Stimulated activated CD8-positive, alpha-beta memory T cell treated with anti-CD3 and anti-CD28 coated beads, Interleukin-7, amount 100 ng/mL, for 48 hours (primary cell): ENCODE measurements at places on chromosomes 11 and 22.

GRCh38 chr11:130645164-130645842, 196.9 kb downstream of the ADAMTS15 start:
- DNase-seq: no peak

DNA sequence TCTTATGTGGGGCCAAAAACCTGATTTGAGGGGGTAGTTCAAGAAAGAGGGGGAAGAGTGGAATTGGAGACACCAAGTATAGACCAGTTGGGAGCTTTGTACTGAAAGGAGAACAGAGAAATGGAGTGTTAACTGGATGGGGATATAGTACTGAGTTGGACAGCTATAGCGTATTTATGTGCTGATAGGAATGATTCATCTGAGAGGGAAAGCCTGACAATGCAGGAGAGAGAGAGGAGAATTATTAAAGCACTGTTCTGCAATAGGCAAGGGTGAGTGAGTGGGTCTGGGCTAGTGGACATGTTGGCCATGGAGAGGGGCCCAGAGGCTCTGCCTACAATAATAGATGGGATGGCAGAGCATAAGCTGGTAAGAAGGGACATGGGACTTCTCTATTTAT, 52.9 kb upstream of the PITPNB start:
- no peak for DNase-seq

- no peak for DNase-seq
Observed at GRCh38 chr22:45631841-45632238, 39.8 kb upstream of the ATXN10 start.

GRCh38 chr22:21972293-21972779, 10.3 kb downstream of the TOP3B start:
- no peak for DNase-seq

GRCh38 chr22:47067321-47067890, 305.0 kb downstream of the TBC1D22A start:
- DNase-seq: no peak

- DNase-seq: no peak
Observed at GRCh38 chr22:43726322-43726721, 85.8 kb downstream of the EFCAB6 start.

GRCh38 chr22:20141186-20142077, 9.4 kb downstream of the CCDC188 start:
- no peak for DNase-seq

GRCh38 chr11:95608093-95608492, 181.5 kb downstream of the FAM76B start:
- DNase-seq: no peak

GRCh38 chr11:3014057-3014938, 22.2 kb upstream of the NAP1L4 start:
- no peak for DNase-seq

DNA sequence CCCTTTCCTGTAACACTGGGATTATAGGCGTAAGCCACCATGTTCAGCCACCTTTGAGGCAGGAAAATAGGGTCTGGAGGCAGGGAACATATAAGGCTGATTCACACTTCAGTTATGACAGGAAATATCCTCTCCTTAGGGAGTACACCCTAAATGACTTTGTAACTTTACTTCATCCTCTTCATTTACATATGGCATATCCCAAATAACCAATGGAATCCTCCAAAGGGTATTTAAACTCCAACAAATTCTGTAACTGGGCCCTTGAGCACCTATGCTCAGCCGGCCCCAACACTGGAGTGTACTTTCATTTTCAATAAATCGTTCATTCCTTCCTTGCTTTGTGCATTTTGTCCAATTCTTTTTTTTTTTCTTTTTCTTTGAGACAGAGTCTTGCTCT, 1.6 kb upstream of the KAT5 start:
- no peak for DNase-seq

- DNase-seq: no peak
Observed at GRCh38 chr11:8008212-8008611, 21.1 kb downstream of the EIF3F start.

DNA sequence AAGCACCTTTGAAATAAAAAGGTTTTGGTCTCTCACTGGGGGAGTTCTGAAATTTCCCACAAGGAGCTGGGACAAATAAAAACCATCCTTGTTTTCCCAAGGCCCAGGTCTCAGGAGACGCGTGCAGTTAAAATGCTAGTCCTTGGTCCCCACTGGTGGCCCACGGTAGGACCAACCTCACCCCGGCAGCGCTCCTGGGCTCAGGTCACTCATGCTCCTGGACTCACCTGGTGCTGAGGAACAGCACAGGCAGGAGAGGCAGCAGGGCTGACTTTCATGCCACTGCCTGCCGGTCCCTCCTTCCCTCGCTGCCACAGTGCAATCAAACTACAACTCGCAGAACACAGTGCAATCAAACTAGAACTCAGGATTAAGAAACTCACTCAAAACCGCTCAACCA, 356.8 kb upstream of the CCDC179 start:
- no peak for DNase-seq
